ENCODE measurements at places on chromosomes 3 and 15. TPM values are rescaled to one million over a fixed set of nuclear protein-coding genes. Genes with fewer than 3 reads are reported as not detected.

Gene CHCHD4
- 14.7 TPM for polyA plus RNA-seq

Gene GABRB3
- polyA plus RNA-seq, result 1.1 TPM

- no peaks in the 10 kb centered on the region for H3K36me3 ChIP-seq
- H3K4me1 ChIP-seq, result no peaks in the 10 kb centered on the region
- no peaks in the 10 kb centered on the region for H3K27me3 ChIP-seq
- H3K27ac ChIP-seq, result no peak overlapping the region
- no peak for DNase-seq
- H3K4me3 ChIP-seq, result no peak overlapping the region
These were observed 56.1 kb upstream of the FGD5 start for GRCh38 chr3:14762701-14763100.

DNA sequence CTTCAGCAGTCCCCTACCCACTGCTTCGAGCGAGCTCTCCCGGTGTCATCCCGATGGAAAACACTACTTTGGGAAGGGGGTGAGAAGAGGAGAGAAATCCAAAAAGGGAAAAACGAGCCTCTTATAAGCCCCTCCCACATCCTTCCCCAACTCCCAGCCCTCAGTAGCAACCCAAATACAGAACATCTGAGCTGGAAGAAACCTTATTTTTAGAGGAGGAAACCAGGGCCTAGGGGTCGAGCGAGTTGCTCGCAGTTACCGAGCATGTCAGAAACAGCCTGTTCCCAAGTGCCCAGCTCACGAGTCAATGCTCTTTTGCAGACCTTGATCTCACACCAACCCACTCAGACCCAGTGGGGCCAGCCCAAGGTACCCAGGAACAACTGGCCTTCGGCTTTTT lies 14.2 kb downstream of the RBPMS2 start:
- H3K4me3 ChIP-seq, result no peak overlapping the region
- H3K4me1 ChIP-seq, result no peaks in the 10 kb centered on the region
- no peak overlapping the region for H3K27ac ChIP-seq
- H3K27me3 ChIP-seq, result no peaks in the 10 kb centered on the region
- no peak for DNase-seq

DNA sequence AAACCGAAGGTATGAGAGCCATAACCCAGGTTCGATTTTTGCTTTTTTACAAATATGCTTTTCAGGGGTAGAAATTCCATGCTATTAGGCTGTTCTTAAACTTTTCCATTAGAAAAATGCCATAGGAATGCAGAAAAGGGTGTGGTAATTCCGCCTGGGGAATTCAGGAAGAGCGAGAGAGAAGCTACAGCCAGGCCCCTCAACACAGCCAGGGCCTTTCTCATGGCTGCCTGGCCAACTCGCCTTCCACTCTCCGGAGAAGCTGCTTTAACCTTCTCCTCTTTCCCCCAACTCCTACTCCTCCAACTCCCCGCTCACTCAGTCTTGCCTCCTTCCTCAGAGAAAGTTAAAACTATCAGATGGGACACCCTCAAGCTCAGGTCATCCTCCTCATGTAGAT lies 9.1 kb upstream of the TICRR start:
- peaks cover 6% of the 10 kb centered on the region for H3K27me3 ChIP-seq
- no peak overlapping the region for H3K4me3 ChIP-seq
- DNase-seq, result no peak
- H3K4me1 ChIP-seq, result no peaks in the 10 kb centered on the region

DNA sequence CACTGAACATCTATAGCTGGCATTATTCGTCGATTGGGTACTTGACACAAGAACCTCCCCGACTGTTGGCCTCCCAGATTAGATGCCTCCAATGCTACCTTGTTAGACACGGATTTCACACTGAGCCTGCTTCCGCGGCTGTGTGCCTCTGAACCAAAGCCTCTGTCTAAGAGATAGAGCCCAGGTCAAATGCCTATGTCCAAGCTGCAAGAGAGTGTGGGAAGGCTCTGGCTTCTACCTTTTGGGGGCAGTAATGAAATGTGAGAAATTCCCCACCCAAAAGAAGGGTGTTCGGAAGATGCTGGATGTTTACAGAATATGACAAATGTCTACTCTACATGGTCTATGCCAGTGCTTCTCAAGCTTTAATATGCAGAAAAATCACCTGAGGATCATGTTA lies 2.0 kb upstream of the RPUSD2 start:
- no peak for DNase-seq
- peaks cover 2% of the 10 kb centered on the region for H3K36me3 ChIP-seq
- no peak overlapping the region for H3K4me3 ChIP-seq
- peaks cover 6% of the 10 kb centered on the region for H3K4me1 ChIP-seq

DNA sequence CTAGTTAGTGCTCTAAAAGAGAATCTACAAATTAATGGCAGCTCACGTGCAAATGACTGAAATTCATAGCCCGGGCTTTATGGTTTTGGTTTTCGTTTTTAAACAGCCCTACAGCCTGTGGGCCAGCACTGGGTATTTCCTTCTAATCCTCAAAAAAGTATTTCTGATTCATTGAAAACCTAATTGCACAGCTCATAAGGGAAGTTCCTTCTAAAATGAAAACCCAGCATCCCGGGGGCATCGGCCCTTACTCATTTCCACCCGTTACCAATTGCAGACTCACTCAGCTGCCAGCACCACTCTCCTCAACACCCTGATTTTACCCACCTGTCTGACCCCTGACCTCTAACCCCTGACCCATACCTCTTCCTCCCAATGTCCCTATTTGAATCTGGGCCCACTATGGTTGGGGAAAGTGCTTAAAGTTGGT lies 59.5 kb upstream of the ZNF148 start:
- H3K27ac ChIP-seq, result no peak overlapping the region
- DNase-seq, result no peak
- H3K36me3 ChIP-seq, result no peaks in the 10 kb centered on the region
- H3K27me3 ChIP-seq, result no peaks in the 10 kb centered on the region
